ENCODE measurements at places on chromosomes 7 and 10.

GRCh38 chr7:91778416-91778815 is 102.1 kb downstream of the MTERF1 start:
- no peak for DNase-seq

DNA sequence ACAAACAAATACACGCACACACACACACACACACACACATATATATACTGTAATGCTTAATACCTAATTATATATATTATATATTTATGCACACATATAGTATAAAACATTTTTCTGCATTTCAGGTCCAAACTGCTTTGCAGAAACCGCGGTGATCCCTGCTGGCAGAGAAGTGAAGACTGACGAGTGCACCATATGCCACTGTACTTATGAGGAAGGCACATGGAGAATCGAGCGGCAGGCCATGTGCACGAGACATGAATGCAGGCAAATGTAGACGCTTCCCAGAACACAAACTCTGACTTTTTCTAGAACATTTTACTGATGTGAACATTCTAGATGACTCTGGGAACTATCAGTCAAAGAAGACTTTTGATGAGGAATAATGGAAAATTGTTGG is 138.5 kb downstream of the VWC2 start:
- no peak for DNase-seq

GRCh38 chr10:99161165-99161564 is 74.5 kb downstream of the HPSE2 start:
- DNase-seq: no peak

DNA sequence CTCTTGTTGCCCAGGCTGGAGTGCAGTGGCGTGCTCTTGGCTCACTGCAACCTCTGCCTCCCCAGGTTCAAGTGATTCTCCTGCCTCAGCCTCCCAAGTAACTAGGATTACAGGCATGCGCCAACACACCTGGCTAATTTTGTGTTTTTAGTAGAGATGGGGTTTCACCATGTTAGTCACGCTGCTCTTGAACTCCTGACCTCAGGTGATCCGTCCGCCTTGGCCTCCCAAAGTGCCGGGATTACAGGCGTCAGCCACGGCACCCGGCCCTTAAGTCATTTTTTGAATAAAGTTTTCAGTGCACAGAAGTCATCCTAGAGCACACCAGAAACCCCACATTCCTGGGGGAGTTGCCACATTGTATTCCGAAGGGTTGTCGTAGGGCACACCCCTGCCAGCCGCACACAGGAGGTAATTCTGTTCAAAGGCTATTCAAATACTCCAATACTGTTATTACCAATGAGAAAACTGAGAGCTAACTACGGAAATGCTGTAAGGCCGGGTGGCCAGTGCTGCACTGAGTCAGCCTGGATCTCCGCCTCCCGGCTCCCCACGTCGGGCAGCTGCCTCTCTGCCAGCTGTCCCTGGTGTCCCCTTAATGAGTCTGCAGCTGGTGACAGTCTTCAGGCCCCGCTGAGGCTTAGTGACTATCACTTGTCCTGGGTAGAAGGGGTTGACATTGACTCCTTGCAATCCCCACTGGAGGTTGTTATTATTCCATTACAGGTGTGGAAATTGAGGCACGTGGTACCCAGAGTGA is 8.6 kb upstream of the RFC2 start:
- DNase-seq: no peak

DNA sequence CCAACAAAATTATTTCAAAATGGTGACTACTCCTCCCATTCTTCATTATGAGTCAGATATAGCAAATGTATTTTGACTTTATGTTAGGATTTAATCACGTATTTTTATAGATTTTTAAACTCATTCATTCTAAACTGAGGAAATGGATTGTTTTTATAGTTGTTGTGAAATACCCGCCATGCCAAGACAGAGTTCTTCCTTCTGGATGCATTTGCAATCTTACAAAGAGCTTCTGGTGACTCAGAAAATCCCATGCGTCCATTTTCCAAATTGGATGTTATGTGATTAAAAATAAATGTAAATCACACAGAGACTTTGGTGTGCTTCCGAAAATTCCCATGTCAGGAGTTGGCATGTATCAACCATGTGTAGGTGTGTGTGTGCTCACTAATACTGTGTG is 179.3 kb downstream of the TRIL start:
- DNase-seq: no peak

- DNase-seq: no peak
Observed at GRCh38 chr7:108451296-108451848, 4.9 kb downstream of the NRCAM start.

DNA sequence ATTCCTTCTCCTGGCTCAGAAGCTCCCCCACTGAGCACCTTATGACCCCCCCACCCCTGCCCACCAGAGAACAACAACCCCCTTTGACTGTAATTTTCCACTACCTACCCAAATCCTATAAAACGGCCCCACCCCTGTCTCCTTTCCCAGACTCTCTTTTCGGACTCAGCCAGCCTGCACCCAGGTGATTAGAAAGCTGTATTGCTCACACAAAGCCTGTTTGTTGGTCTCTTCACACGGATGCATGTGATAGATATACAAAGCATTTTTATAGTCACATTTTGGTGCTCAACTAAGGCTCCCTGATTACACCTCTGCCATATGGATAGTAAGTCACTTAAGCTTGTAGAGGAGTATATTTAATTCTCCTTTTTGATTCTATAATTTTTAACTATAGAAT is 985.8 kb downstream of the REEP3 start:
- no peak for DNase-seq

DNA sequence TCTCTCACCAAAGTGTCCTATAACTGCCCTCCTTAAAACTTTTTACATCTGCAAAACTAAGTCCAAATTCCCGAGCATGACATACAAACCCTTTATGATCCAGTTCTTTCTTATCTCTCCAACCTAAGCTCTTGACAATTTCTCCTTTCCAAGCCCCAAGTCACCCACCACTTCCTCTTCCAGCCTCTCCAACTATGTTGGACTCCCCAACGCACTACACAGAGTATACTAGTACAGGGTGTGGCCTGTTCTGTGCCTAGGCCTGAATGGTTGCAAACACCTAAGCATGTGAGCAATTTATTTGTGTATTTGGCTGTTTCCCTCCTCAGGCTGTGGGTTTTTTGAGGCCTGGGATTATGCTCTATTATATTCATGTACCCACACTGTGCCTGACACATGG is 101.2 kb upstream of the APBB1IP start:
- no peak for DNase-seq

DNA sequence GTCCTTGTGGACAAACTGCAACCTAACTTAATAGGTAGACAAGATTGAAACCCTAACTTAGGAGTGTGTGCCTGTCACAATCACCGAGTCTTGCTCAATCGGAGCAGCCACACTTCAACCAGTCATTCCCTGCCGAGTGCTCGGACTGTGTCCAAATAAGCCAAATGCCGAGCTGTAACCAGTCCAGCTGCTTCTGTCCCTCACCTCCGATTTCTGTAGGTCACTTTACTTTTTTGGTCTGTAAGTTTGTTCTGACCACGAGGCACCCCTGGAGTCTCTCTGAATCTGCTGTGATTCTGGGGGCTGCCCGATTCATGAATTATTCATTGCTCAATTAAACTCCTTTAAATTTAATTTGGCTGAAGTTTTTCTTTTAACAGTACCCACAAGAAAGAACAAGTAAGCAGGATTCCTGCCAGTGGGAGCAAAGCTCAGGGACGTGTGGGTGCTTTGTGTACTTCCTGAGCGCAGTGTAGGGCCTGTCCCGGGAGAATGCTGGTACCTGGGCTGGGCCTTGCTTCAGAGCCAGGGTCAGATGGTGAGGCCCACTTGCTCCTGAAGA is 140.1 kb downstream of the ACTR3B start:
- DNase-seq: peak; percentile 44

DNA sequence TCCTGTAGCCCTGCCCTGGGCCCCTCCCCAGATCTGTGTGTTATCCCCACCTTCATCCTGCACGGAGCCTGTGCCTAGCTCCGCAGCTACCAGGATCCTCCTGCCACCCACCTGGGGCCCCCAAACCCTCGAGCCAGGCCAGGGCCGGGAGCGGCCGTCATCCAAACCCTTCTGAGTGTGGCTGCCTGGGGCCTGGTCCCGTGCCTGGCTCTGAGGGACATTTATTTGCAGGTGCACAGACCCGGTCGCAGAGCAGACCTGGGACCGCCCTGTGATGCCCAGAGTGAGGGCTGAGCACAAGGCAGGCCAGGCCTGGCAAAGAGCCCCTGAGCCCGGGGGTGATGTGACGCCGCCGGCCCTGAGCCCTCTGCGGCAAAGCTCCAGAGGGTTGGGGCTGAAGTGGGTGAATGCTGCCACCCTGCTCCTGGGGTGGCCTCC is 27.4 kb upstream of the INPP5A start:
- peak; percentile 55 for DNase-seq

- DNase-seq: no peak
Observed at GRCh38 chr10:78830062-78830975, 238.4 kb upstream of the ZMIZ1 start.

DNA sequence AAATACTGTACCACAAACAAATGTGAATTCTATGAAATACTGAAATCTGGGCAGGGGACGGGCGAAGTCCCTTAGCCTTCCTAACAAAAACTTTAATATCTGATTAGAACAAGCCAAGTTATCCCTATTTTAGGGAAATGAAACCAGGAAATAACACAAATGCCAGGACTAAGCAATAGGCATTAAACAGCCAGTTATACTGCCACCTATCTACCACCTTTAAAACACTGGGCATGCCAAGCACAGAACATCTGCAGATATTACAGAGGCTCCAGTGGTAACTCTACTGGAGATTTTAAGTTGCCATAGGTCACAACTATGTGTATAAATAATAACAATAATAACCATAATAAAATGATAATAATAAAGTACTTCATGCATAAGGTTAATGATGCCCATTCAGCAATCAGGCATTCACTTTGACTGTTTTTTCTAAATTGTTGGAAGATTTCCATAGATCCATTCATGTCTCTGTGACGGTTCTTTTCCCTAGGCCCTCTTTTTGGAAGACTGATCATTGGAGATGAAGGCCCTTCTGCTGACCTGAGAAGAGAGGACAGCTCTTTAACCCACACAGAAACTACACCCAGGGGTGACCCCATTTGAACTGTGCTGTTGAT is 195.7 kb downstream of the CACNA2D1 start:
- DNase-seq: no peak

GRCh38 chr7:17815318-17815717 is 125.0 kb downstream of the SNX13 start:
- DNase-seq: no peak

DNA sequence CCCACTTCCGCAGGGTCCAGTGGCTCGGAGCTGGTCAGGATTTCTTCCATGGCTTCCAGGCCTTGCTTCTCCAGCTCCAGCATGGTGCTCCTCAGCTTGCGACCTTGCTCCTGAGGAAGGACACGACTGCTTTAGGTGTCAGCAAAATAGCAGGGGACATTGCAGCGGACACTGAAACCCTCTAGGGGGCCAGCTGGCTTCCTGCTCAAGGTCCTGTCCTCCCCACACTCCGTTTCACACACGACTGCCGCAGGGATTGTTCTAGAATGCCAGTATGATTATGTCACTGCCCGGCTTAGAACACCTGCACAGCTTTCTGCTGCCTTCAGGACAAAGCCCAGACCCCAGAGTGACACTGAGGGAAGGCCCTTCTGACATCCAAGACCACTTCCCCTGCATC is 65.6 kb downstream of the SCRN1 start:
- DNase-seq: no peak

DNA sequence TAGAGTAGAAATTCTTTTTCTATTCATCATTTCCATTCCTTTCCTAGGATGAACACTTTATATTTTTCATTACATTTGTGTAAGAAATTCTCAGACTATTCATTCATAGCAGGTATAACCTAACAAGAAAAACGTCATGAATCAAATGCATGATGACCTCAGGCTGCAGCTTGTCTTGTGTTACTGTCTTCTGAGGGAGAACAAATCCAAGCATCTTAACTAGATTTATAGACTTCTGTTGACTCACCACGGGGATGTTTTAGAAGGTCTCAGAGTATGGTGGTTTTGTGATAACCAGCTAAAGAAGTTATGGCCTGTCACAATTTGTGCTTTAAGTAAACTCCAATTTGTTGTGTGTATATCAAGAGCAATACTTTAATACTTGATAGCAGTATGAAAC is 102.7 kb downstream of the ANKRD7 start:
- no peak for DNase-seq

DNA sequence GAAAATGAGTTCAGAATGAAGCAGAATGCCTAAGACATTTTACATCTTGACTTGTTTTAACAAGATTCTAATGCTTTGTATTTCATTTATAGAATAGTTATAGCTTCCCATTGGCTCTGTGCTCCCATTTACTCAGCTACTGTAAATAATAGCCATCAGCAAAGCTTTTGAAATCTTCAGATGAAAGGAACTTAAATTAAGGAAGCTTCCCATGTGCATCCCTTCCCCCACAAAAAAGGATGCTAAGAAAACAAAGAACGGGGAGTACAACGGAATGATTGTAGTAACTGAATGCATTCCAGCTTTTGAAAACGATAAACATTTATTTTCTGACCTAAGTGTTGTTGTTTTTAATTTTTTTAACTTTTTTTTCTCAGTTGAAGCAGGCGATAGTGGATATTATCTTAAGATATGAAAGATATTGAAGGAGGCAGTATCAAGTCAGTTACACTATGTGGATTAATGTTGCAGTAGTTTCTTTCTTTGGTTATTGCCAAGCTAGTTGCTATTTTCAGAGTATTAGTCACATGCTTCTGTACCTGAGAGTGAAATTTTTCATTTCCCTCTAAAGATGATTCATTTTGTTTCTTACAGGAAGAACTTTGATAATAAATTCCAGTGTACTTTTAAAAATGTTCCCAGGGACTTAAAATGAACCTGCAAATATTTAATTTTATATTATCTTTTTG is 129.2 kb downstream of the KCND2 start:
- no peak for DNase-seq

DNA sequence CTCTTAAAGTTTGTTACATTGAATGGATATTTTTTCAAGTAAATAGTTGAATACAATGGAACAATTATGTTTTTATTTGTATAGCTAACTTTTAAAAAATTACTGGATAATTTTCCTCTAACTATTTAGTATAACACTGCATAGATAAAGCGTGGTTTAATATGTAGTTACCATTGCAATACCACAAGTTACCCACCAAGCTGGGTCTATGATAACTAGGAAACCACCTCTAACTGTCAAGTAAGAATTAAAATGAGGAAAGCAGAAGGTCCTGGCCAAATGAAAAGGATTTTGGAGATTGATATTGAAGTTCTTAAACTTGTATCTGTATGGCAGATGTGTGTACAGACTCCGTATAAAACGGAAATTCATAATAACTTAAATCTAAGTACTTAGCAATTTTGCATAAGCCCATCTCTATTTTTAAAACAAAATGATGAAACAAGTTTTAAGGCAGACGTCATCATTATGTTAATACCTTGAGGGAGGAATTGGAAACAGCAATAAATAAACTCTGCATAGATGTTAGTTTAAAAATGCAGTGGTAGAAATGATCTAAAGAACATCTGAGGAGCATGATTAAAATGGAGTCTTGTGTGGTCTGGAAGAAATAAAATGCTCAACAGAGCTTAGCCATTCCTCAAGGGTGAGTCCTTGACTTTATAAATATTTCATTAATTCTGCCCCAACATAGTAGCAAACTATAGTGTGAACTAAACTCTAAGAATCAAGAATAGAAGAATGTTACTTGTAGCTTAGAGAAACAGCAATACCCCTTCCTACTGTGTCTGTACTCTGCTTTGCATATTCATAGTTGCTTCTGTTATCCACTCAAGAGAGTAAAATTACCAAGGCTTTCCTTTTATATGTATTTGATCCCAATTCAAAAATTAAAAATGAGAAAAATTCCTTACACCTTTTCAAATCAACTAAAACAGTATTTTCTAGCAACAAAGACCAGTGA is 206.4 kb upstream of the FERD3L start:
- DNase-seq: no peak

Data from activated effector memory CD4-positive, alpha-beta T cell treated with anti-CD3 and anti-CD28 coated beads, Interleukin-2, amount 50 U/mL, for 16 hours (primary cell).